Fibroblast of mammary gland (primary cell): ENCODE measurements at places on chromosomes 16 and 17.

GRCh38 chr16:24855678-24856077 is 9.9 kb downstream of the SLC5A11 start:
- no peak for DNase-seq

GRCh38 chr17:27247958-27248342 is 46.0 kb upstream of the WSB1 start:
- DNase-seq, result no peak

DNA sequence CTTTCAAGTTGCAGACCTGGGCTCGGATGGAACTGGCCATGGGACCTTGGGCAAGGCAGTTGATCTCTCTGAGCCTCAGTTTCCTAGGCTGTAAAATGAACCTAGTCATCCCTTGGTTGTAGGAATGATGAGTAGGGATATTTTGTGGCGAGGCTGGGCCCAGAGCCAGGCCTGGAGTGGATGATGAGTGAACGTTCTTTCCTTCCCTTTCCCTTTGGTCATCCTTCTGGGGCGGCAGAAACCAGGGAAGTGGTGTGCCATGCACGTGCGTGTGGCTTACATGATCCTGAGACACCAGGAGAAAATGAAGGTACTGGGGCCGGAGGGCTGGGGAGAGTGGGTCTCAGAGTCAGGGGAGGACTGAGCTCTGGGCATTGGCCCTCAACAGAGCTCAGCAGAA is 8.4 kb downstream of the FBRS start:
- peak; percentile 73 for DNase-seq

DNA sequence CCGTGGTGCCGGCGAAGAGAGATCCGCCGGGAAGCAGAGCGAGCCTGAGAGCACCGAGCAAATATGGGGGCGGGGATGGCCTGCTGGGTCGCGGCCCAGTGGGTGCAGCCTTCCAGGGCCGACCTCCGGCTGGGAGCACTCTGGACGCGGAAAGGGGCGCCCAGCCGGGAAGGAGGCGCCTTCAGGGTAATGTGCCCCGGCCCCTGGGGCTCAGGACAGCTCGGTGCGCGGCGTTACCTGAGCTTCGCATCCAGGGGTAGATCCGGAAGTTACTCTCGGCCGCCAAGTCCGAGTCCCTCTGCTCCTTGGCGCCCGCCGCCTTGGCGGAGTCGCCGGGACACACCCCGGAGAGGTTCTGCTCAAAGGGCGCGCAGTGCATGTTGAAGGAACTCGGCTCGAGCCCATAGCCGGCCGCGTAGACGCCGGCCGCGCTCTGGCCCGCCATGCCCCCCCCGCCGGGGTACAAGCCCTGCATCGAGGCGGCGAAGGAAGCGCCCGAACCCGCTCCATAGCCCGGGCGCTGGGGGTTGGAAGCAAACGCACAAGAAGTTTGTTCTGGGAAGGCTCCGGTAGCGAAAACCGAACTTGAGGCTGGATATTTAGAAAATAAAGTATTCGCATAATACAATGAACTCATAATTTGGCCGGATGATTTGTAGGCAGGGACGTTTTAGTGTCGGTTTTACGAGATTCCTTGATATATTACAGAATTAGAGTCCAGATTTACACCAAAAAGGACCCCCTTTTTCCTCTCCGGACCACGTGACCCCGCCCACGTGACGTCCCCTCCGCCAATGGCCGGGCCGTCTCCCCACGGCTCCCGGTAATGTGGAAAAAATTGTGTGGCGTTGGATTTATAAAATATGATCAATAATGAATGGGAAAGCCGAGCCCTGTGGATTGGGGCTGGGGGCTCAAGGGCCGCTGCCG is at the start of gene HOXB7:
TSS of gene HOXB7 (minus strand) at position 736 of the 930 bp plus-strand sequence. CDS start at position 637, 99 bp downstream.
- peak; percentile 58 for DNase-seq

- DNase-seq, result no peak
Observed at GRCh38 chr16:76670125-76670857, 393.1 kb downstream of the CNTNAP4 start.

GRCh38 chr17:70938336-70938735 is 769.0 kb downstream of the KCNJ2 start:
- DNase-seq, result no peak

- no peak for DNase-seq
Observed at GRCh38 chr16:59909262-59909661, 1175.1 kb upstream of the GOT2 start.

GRCh38 chr16:67275321-67275720 is 4.0 kb upstream of the PLEKHG4 start:
- DNase-seq, result no peak

DNA sequence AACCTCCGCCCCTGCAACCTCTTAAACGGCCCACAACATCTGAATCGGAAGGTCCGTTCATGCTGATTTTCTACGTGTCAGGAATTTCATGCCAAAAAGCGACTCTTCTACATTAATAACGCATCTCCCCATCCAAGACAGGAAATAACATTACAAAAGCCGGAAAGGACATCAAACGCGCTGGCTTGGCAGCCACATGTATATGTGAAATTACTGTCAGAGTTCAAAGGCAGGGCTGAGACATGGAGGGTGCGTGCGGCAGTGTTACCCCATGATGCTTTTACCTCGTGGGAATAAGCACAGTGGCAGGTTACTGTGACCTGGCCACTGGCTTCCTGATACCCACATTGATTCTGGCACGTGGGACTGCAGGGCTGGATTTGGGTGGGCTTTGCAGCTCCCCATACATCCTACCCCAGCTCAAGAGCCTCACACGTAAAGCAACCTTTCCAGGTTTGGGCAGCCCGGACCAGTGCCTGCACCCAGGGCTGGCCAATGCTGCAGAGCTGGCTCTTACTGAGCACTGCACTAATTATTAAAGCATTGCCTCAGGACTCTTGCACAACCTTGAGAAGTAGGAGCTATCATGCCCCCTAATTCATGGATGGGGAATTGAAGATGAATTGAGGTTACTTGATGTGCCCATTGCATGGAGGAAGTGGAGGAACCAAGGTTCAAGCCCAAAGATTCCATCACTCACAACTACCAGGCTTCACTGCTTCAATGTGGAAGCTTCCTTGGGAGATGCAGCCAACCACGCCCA is 120.6 kb upstream of the FOXF1 start:
- DNase-seq, result peak; percentile 61

GRCh38 chr17:31134576-31134975 is 39.8 kb downstream of the NF1 start:
- peak; percentile 69 for DNase-seq

GRCh38 chr17:29179232-29180033 is 765 bp downstream of the MYO18A start:
- no peak for DNase-seq

DNA sequence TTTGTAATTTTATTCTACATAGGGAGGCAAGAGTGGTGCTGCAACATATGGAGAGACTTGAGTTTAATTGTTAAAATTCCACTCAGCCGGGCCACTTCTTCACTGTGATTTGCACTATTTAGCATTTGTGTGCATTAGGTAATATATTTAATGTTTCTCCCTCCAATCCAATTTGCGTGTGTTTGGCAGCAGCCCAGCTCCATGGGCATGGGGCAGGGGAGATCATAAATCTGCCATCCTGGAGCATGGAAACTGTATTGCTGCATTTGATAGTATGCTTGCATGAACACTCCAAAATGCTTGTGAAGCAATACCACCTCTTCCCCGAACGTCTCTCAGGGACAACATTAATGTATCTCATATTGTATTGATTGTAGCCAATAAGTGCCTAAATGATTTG is 339.1 kb upstream of the RBFOX1 start:
- DNase-seq, result no peak

GRCh38 chr17:10125531-10126275 is 72.7 kb downstream of the GAS7 start:
- peak; percentile 25 for DNase-seq

- peak; percentile 29 for DNase-seq
Observed at GRCh38 chr16:57091200-57091974, 996 bp upstream of the CPNE2 start.

- no peak for DNase-seq
Observed at GRCh38 chr17:63983320-63983719, 10.6 kb upstream of the SCN4A start.

DNA sequence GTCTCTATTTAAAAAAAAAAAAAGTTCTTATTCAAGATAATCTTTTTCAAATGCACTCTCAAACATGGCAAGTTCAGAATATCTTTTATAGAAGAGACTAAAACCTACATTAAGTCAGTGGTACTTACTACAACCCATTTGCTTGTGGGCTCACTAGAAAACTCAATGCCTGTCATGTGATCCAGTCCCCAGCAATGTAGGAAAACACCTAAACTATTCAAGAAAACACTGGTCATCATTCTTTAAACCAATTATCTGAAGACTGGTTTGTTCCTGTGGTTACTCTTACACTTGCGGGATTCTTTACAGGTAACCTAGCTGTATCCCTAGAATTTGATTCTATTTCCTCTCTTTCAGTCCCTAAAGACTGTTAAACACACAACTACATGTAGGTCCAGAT is 19.6 kb downstream of the MED13 start:
- no peak for DNase-seq

DNA sequence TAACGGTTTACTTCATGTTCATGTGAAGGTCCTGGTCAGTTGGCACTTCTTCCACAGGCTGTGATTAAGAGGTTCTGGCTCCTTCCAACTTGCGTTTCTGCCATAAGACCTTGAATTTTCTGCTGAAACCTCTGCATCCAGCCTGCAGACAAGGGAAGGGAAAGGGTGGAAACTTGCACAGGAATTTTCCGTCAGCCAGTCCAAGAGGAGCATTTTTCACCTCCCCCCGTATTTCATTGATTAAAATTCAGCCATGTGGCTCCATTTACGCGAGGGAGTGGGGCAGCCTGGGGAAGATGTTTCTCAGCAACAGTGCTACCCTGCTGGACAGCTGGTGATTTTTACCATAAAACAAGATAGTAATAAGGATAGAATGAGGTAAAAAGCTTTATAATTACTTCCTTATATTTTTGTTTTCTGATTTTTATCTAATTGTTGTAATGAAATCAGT is 101.5 kb upstream of the SMIM36 start:
- DNase-seq, result peak; percentile 44

DNA sequence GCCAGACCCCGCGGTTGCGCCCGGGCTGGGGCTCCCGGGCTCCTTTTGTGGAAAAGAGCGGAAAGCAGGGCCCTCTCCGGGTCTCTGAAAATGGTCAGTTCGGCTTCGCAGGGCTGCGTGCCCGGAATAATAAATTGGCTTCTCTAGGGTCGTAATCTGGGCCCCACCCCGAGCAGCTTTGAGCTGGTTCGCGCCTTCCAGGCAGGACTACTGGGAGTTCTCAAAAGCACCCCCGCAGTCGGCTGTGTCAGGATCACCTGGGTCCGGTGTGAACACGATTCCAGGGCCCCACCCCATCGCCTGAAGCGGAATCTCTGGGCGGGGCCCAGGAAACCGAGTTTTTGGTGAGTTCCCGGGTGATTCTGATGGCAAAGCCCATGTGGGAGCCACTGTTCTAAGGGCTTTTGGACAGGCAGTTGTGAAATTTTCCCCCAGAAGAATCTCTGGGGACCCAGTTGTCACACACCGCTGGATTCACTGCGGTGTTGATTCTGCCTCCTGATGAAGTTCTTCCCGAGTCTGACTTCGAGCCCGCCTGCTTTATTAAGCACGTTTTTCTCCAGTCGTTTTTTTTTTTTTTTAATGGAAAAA is 77.0 kb downstream of the MRC2 start:
- peak; percentile 64 for DNase-seq

GRCh38 chr16:23432176-23433128 is 20.5 kb downstream of the COG7 start:
- no peak for DNase-seq

DNA sequence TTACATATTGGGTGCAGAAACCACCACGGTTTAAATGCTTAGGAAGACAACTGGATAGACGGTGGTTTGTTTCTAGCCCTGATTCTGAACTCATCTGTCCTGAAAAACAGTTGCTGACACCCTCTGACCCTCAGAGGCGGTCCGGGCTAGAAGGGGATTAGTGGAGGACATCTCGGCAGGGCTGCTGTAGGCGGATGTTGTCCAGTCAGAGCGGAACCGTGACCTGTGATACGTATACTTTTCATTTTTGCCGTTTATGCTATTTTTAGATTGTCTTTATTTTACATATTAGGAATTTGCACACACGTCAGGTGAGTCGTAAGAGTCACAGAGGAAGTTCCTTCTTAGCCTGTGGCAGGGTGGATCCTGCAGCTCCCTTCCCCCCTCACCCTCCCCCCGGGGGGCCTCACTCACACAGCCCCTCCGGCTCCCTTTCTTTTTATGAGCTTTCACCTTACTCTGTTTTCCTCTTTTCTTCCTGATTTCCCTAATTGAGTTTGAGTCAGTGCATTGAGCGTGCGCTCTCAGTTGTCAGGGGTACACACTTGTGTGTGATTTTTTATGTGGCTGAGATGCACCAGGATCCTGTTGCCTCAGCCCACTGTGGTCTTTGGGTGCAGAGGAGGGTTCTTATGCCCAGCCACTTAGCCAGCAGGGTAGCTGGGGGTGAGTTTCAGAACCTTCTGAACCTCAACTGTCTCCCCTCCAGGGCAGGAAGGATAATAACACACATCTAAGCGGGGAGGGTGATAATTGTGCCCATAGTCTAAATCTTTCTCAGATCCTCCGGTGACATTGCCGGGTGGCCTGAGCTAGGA is 211.1 kb upstream of the CHMP6 start:
- peak; percentile 77 for DNase-seq

GRCh38 chr16:68242926-68243858 is 2.0 kb upstream of the PLA2G15 start:
- no peak for DNase-seq
